ENCODE measurements at places on chromosomes 11 and 22. TPM values are rescaled to one million over a fixed set of nuclear protein-coding genes. Genes with fewer than 3 reads are reported as not detected.

DNA sequence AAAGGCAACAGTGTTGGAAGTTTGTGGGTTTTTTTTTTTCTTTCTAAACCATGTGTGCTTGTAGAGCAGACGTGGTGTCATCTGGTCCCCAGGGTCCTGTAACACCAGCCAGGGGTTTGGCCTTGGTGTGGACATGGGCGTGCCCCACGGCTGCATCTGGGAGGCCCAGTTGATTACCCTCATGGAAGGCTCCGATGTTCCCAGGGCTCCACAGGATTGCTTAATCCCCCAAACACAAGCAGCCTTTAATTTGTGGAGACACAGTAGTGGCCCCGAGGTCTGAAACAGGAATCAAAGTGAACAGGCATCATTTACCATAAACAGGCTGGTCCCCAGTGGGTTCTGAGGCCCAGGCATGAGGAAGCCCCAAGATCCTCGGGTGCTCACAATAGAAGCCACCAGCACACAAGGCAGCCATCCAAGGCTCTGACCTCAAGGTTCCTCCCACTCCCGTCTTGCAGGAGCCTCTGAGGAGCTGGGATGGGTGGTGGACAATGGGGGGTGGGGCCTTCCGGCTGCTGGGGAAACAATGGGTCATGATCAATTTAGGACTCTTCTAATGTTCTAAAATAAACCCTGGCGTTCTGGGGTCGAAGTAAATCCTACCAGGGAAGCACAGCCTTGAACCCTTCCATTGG is 115.0 kb upstream of the CD82 start:
- DNase-seq = no peak

- no peak for DNase-seq
These were observed 515.0 kb downstream of the NTM start for GRCh38 chr11:131885431-131885830.

DNA sequence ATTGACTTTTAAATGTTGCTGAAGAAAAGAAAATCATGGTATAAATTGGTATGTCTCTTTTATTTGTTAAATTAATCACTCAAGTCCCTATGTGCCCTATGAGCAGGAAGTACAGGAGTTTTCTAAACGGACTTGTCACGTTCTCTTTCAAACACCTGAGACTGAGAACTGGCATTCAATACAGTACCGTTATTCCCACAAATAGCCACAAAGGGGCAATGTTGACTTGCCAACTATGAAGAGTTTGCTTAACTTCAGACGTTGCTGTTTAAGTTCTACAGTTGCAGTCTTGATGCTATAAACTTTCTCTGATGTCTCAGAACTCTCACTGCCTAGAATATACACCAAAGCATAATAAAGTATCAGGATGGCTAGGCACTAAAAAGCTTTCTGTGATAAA is 7.6 kb downstream of the OR56A1 start:
- peak; percentile 66 for DNase-seq

- DNase-seq = no peak
These were observed 164.2 kb downstream of the FAM76B start for GRCh38 chr11:95625164-95625900.

DNA sequence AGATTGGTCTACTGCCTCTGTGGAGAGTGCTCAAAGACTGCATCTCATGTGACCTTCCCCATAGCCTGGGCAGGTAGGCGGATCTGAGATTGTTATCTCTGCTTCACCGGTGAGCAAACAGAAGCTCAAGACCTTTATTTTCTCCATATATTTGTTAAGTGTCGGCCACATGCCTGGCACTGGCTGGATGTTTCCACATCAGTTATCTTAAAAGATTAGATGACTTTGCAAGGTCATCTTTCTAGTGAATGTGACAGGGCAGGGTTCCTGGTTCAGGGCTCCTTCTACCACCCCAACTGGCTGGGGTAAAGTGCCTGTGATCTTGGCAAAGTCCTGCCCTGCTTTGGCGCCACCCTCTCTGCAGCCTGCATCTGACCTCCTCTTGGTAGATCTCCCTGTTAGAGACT is 125.0 kb downstream of the CCDC81 start:
- DNase-seq = no peak

DNA sequence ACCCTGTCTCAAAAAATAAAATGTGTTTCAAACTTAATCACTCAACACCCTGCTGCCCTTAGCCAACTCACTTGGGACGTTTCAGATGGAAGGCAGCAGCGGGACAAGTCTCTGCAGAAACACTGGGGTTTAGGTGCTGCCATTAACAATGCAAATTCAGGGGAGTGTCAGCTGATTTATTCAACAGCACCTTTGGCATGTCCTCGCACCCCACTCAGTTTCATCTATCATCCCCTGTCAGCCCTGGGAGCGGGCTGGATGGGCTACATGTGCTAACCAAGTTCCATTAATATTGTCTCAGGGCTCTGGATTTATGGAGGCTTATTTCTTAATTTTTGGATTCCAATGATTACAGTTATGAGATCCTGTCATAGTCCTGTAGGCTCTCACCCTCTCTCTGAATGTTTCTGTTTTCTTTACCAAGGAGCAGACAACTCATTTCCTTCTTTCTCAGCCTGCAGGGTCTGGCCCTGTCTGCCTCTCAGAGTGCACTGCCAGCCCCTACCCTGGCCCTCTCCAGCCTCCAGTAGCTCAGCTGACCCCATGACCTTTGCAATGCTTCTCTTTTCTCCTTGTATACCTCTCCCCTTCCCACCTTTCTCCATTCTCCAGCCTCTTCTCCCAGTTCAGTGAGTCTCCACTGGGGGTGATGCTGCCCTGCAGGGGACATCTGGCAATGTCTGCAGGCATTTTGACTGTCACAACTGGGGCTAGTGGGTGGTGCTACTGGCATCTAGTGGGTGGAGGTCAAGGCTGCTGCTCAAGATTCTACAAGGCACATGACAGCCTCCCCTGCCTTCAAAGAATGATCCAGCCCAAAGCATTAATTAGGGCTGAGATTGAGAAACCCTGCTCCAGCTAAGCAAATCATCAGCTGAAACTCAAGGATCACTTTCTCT is 79.0 kb downstream of the APIP start:
- no peak for DNase-seq

GRCh38 chr11:86099874-86100273 is 31.0 kb upstream of the PICALM start:
- no peak for DNase-seq

DNA sequence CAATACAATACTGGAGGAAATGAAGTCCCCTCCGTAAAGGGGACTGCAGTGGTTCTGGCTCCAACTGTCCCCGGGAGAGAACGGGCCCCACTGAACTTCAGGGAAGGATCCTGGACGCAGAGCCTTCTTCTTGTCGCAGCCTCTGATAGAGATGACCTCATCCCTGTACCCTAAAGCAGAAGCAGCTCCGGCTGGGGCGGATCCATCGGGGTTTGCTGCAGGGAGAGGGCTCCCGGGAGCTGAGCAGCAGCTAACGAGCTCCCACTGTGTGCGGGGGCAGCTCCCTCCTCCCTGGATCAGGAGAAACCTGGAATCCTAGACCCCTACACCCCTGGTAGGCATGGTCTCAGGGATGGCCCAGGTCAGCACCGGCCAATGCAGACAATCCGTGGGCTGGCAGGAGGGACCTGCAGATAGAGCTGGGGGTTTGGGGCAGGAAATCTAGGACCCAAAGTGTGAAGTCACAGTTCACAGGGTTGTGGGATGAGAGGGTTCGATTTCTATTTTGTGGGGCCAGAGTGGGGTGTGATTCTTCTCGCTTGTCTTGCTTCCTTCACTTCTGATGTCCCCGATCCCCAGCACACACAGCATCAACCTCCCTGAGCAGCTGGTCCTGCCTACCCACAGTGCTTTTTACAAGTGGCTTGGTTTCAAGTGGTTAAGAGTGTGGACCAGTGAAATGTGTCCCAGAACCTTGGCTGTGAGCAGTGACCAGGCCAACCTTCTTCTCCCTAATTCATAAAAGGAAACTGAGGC is 12.9 kb downstream of the KIAA0930 start:
- no peak for DNase-seq

The ANO1 gene
- total RNA-seq = not detected

The CERK gene
- 95.0 TPM for total RNA-seq

The TMEM9B gene
- 28.5 TPM for total RNA-seq

The PAX6 gene
- not detected for total RNA-seq
